Mesendoderm (in vitro differentiated cells): ENCODE measurements at places on chromosomes 2 and 18.

DNA sequence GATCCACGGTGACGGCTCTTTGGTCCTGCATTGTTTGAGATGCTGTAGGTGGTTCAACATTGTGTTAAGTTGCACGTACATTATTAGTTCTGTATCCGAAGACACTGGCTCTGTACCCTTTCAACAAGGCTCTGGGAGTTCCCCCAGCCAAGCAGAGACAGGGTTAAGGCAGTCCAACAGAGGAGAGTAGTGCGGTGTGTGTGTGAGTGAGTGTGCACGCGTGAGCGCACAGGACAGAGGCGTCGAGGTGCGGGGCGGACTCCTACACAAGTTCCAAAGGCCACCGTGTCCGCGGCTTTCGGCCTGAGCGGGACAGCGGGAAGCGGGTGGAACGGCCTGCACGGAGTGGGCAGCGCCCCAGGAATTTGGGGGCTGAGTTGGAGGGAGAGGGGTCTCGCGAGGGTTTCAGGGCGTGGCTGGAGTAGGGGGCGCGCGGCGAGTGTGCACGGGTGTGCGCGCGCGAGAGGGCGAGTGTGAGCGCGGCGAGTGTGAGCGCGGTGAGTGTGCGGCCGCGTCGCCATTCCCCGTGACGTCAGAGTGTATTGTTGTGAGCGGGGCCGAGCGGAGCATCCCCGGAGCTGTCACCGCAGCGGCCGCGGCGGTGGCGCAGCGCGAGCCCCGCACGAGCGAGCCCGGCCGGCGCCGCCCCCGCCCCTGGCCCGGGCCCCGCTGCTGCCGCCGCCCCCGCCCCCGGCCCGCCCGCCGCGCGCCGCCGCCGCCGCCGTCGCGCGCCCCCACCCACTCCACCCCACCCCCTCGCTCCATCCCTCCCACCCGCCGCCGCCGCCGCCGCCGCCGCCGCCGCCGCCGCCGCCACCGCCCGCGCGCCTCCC is at the start of gene ASXL3:
TSS of gene ASXL3 (plus strand) at position 535 of the 833 bp plus-strand sequence. CDS start 413 bp downstream, outside the sequence.
- peak; percentile 16 for DNase-seq

DNA sequence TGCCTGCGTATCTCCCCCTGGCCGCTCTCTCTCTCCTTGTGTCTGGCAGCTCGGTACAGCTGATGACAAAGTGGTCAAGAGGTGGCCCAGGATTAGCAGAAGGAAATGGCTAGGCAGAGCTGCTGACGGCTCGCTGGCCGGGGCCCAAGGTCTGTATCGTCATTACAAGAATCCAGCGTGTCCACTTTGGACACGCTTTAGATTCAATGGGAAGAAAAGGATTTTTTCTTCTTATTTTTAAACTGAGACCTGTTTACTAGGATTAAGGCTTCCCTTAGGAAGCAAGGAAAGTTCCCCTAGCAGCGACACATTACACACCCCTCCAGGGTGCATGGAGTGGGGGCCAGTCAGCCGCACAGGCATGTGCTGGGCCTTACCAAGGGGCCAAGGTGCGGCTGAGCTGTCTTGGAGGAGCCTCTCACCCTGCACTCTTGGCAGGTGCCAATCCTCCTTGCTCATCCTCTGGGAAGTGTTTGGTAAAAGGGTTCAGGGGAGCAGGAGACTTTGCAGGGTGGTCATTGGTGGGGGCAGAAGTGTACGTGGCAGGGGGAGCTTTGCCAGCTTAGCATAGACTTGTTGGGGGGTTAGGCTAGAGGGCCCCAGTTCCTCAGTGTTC is 76.8 kb downstream of the POLR1A start:
- DNase-seq = no peak

GRCh38 chr2:23384551-23385343 is at the start of gene KLHL29:
KLHL29 (plus strand) TSS chr2:23385179; CDS start chr2:23562197, 177,018 bp downstream.
- DNase-seq = peak; percentile 60

DNA sequence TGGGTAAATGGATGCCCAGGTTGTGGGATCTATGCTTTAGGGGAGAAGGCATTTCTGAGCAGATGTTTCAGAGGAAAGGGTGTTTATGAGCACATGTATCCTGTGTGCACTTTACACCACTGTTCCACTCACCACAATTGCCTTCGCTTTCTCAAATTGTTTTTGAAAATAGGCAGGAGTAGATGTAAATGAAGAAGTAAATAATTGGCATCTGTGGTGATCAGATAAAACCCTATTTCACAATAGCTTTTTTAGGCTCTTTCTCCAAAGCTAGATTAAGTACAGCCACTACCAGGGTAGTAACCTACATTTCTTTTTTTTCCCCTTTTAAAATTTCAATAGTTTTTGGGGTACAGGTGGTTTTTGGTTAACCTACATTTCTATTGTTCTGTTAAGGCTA is 40.6 kb downstream of the TMEM178A start:
- DNase-seq = no peak

- no peak for DNase-seq
These were observed 87.3 kb downstream of the SH3RF3 start for GRCh38 chr2:109216332-109216731.

DNA sequence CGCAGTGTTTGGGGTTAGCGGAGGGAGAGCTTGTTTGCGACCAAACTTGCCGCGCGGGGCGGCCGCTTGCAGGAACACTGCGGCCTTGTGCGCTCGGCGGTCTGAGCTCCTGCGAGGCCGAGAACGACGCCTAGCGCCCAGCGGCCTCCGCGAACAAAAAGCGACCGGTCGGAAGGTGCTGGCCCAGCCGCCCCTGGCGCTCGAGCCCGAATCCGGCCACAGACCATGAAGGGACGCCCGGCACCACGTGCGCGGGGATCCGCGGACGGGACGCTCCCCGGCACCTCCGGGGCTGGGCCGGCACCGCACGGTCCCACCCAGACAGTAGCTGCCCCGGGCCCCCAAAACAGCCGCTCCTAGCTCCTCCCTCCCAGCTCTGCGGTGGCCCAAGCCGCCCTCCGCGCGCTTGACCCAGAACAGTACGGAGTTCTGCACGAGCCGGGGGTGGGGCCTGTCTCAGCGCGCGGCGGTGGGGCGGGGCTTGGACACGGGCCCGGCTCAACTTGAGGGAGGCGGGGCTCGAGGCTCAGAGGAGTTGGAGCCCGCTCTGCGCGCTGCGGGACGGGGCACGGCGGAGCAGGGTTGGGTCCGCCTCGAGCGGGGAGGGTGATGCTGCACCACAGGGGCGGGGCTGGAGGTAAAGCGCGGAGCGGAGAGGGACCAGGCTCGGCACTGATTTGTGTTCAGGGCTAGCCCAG is 664 bp upstream of the IMPA2 start:
- DNase-seq = peak; percentile 100

DNA sequence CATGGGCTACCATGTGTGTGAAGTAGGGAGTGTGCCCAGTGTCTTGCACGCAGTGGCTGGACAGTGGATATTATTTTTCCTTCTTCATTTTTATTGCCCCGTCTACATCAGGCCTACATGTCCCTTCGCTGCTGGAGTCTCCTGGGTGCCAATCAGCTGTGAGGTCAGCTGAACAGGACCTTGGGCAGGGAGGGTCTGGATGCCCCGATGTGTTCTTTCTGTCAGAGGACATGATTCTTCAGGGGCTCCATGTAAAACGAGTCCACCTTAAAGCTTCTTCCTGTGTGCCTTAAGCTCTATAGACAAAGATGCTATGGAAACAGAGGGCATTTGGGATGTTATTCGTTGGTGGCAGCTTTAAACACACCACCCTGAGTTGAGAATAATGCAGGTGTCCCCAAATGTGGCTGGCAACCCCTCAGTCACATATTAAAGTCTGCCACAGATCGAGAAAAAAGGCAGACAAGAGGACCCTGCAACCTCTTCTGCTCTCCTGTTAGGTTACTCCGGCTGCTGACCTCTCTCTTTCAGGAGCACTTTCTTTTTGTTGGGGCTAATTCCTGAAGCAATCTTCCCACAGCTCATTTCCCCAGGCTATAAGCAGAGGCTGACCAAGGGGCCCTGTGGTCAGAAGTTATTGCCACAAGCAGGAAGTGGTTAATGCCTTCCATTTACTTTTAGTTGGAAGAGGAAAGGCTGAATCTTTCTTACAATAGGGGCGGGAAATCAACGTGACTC is 20.0 kb downstream of the GREB1 start:
- no peak for DNase-seq

- no peak for DNase-seq
These were observed 128.2 kb downstream of the MYCN start for GRCh38 chr2:16068552-16068940.

DNA sequence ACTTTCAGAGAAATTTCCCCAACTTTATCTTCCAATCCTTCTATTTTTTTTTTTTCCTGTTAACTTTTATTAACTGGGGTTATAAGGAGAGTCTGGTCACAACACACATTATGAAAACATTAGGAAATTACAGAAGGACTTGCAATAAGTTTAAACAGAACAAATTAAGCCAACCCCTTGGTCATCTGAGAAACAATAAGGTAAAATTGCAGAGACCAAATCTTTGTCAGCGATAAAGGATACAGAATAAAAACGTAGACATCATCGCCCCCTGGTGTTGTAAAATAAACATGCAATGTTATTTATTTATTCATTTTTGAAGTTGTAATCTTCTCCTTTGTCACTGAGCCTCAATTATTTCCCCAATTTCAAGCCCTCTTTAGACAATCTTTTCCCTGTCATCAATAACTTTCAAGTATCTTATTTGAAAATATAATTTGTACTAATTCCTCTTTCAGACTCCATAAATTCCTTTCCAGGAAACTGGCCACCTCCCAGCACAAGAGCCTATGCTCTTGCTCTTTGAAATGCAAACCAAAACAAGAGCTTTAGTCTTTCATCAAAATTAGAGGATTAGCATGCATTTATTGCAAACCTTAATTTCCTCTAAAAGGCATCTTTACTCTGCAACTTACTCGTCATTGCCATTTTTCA is 19.5 kb downstream of the G6PC2 start:
- peak; percentile 28 for DNase-seq

DNA sequence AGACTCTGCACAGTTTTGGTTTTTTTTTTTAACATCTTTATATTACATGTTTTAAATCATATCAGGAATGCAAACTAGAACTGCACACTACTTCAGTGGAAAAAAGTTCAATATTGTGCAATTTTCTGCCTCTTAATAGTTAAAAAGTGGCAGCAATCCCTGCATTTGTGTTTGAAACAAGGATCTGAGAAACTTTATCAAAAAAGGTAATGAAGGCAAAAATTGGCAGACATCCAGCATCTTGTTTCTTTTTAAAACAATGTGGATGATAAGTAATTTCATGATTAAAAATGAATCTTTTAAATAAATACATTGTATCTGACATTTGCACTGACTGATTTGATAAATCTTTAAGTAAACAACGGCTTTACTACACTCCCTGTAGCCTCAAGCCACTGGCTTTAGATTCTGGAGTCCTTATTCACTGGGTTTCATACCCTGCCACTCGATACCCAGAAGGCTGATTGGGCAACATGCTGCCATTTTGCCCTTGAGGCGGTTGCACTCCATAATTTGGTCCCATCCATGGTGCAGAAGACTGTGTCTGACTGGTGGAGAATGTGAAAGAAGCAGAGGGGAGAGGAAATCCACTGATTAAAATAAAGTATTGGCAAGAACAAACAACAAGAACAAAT is 21.6 kb upstream of the C2orf42 start:
- no peak for DNase-seq

DNA sequence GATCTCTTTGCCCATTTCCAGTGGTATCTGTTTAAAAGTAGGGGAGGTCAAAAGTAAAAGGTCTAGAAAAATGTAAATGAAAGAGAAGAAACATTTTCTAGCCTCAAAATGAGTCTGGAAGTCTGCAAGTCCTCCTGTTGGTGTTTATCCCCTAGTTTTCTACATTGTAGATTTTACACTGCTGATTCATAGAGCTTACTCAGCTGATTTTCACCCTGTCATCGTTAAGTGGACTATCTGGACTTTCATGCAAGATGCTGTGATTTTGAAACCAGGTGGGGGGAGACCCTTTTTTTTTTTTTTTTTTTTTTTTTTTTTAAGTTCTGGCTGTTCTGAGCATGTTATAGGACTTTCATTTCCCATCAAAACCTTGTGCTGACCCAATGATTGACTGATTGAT is 10.3 kb downstream of the HOXD3 start:
- no peak for DNase-seq

GRCh38 chr18:23861326-23861725 is 153.2 kb upstream of the TTC39C start:
- DNase-seq = no peak
